ENCODE measurements at places on chromosomes 5 and 9. TPM values are rescaled to one million over a fixed set of nuclear protein-coding genes. Genes with fewer than 3 reads are reported as not detected.

The ARL14EPL gene
- total RNA-seq, result not detected

The TIGD6 gene
- 3.8 TPM for total RNA-seq

The TMEM167A gene
- total RNA-seq, result 80.9 TPM

The THG1L gene
- total RNA-seq, result 8.2 TPM

The NDUFB6 gene
- 29.5 TPM for total RNA-seq

The NCS1 gene
- 171 TPM for total RNA-seq

The OTP gene
- not detected for total RNA-seq

The SPATA31E1 gene
- total RNA-seq, result not detected

The OLFM1 gene
- 63.0 TPM for total RNA-seq

The PCDHB11 gene
- 8.1 TPM for total RNA-seq

The PCA3 gene
- total RNA-seq, result 0.32 TPM

The ANKRD18B gene
- not detected for total RNA-seq

The HSPB3 gene
- total RNA-seq, result not detected

All from aorta (tissue), 5 donors.